Esophagus squamous epithelium (tissue), 5 donors: ENCODE measurements at places on chromosomes 2 and 18.

- DNase-seq: no peak
Measured at GRCh38 chr2:76599732-76600368, 889.1 kb upstream of the GCFC2 start.

DNA sequence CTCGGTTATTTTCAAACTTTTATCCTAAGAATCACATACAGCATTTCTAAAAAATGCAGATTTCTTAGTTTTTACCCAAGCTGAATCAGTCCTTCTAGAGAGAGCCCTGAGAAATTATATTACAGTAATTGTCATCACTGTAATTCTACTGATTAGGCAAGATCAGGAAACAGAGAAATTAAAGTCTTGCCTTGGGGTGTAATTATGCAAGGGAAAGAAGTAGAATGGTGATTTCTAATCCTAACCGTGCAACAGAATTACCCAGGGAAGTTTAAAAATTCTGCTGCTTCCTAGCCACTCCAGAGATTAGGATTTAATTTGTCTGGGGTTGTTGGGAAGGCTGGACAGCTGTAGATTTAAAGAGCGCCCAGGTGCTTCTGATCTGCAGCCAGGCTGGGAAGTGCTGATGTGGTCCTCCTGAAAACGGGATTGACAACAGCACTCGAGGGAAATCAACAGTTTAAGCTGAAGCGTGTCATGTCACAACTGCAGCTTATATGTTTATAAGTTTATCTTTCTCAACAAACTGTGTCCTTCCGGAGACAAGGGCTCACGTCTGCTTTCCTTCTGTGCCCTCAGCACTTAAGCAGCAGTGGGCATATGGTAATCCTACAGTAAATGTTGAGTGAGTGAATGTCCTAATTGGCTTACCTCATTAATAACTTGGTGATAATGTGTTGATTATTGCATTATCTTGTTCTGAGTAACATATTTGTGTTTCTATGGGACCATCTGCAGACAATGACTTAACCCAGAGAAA lies 671.9 kb upstream of the SOX11 start:
- no peak for DNase-seq

DNA sequence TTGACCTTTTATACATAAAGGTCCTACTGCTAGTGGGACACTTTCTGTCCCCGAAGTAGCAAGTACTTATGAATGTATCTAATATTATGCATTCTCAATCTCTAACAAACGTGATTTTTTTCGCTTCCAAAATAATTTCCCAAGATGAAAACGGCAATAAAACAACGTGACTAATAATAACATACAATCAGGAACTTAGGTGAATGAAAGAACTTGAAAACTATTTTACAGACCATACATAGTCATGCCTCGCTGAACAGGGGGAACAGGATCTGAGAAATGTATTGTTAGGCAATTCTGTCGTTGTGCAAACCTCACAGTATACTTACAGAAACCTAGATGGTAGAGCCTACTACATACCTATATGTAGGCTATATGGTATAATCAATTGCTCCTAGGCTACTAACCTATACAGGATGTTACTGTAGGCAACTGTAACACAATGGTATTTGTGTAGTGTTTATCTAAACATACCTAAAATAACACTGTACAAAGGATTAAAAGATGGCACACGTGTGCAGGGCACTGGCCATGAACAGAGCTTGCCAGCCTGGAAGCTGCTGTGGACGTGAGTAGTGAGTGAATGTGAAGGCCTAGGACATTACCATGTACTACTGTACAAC lies 2.5 kb downstream of the RTN4 start:
- no peak for DNase-seq

DNA sequence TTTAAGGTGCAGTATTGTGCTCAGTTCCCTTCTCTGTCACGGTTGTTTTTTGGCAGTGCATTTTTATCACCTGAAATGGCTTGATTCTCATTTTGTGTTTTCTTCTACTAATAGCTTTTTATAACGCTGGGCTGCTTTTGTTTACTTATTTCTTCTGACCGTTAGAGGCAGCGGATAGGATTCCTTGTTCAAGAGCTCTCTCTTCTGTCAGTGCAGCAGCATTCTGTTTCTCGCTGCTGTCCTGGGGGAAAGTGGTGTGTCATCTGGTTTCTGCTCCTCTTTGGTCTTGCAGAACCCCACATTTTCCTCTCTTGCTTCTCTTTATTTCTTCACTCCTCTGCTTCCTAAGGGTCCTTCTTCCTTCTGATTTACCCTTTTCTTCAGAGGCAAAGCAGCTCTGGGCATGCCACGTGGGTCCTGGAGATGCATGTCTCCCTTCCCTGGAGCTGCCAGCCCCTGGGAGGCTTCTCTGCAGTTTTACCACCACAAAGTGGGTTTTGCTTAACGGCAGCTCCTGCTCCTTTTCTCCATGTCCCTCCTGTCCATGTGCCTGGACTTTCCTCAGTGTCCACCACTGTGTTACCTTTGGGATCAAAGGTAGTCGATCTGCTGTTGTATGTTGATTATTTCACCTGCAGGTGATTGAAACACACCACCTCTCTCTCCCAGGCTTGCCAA lies 47.3 kb upstream of the SNTG2 start:
- DNase-seq: no peak

GRCh38 chr2:142629193-142629592 lies 248.3 kb upstream of the KYNU start:
- DNase-seq: no peak

DNA sequence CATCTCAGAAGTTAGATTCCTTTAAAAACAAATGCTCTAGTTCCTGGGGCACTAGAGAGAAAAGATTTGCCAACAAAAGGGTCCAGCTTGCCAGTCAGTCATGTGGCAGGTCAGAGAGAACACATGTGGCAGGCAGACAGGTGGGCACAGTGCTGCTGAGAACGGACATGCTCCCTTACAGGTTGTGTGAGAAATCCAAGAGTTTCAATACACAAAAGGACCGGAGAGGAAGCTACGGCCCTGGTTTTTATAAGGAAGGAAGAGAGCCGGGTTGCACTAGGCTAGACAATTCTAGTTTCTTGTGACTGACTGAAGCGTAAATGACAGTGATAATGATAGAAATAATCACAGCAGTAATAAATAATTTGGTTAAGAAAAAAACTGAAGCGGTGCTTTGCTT lies 18.3 kb downstream of the CDC42EP3 start:
- no peak for DNase-seq

DNA sequence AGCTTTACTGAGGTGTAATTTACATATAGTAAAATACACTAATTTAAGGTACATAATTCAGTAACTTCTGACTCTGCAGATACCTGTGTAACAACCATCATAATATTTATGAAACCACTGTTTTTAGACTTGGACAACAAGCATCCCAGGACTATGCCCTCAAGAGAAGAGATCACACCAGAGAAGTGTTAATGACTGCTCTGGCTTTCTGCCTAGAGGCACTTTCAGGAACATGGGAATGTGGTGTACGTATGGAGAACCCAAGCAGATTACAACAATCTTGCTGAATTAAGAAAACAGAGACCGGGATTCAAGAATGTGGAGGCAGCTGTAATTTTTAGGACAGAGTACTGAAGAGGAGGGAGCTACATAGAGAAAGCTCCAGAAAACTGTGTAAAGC lies 475.2 kb downstream of the LPIN1 start:
- DNase-seq: no peak

DNA sequence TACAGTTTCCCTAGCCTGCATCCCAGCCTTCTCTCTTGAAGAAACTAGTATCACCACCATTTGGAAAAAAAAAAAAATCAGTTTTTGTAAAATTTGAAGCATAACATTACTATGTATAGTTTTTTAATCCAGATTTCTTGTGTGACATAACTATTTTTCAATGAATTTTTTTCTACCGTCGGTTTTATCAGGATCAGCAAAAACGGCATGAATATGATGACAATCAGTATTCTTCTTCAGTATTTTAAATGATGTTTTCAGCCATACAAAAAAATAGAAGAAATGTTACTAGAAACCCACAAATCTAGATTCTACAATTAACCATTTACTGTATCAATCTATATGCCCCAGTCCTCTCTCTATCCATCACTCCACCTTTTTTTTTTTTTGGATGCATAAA lies 103.9 kb downstream of the MGAT5 start:
- DNase-seq: no peak

- no peak for DNase-seq
Measured at GRCh38 chr2:161134547-161135518, 25.4 kb upstream of the TANK start.

DNA sequence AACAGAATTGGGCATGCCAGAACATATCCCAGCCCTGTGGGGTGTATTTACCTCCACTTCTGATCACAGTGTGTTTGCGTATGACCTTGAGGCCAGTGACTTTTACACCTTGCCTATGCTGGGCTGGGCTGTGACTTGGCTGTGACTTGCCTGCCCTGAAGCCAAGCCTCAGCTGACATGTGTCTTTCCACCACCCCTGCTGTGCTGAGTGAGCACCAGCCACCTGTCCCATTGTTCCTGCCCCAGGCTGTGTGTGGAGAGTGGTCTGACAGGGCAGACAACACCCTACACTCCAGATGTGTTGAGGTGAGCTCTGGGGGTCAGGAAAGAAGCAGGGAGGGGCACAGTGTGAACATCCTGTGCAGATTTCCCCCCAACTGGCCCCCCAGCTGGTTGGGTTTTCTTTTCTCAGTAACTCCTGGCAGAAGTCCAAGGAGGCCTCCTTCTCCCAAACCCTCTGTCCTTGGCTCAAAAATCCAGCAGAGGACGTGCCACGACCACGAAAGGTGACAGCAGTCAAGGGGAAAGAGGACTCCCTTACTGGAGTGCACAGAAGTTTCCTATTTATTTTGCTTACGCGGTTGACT lies 5.1 kb upstream of the STEAP3 start:
- no peak for DNase-seq

DNA sequence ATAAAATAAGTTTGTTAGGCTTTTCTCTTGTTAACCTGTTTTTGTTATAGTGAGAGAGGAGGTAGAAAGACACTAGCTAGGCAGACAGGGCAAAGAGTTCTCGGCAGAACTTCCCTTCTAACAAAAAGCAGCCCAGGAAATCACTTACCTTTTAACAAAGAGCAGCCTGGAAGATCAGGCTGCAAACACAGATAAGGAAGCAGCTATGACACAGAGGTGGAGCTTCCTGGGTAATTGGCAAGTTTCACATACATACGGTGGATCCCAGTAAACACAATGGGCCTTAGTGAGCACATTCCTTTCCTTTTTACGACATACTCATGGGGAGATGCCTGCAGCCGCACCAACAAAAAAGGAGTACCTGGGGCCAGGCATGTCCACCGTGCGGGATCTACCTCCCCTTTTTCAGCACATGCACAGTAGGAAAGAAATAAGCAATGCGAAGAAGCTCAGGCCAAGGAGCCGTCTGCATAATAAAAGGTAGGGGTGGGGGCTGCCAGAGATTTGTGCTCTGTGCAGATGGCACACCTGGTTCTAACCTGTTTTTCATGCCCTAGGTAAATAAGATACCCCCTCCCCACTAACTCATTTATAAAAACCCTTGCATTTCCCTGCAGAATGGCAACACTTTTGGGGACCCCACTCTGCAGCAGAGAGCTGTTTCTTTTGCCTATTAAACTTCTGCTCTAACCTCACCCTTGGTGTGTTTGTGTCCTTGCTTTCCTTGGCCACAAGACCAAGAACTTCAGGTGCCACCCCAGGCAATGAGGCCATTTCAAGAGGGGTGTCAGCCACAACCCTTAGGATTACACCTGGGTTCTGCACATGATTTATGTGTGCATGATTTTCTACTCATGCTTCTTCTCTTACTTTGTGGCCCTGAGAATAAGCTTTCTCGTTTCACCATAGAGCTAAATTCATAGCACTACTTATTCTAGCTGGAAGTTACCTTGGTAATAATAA lies 26.5 kb downstream of the MDH1 start:
- no peak for DNase-seq

DNA sequence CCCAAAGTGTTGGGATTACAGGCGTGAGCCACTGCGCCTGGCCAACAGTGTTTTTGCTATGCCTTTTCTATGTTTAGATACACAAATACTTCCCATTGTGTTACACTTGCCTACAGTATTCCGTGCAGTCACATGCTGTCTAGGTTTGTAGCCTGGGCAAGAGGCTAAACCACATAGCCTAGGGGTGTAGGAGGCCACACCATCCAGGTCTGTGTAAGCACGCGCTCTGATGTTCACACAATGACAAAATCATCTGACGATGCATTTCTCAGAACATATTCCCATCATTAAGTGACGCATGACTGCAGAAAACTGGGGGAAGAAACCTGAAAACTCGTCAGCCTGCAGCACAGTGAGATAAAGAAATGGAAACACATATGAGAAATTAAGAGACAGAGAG lies 46.1 kb upstream of the TWIST2 start:
- DNase-seq: no peak

GRCh38 chr2:80028584-80028983 lies 276.0 kb downstream of the LRRTM1 start:
- DNase-seq: no peak

DNA sequence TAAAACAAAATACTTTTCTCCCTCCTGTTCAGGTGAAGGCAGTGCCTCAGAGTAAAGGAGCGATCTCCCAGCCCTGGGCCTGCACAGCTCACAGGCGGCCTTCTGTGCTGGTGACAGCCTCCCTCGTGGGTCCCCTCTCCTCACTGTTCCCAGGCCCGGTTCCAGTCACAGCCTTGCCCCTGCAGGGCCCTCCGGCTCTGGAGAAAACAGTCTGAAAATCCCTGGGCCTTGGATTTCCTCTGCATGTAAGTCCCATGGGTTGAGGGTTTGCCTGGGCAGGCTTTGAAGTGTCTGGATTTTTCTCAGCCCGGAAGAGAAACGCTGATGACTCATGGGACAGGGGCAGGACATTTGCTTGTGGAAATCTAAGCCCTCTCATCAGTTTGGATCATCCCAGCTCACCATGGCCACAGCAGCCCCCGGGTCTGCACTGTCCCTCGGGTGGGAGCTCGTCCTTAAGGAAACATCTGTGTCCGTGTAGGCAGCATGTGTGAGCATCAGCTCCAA lies 186.1 kb upstream of the RAB12 start:
- DNase-seq: no peak

DNA sequence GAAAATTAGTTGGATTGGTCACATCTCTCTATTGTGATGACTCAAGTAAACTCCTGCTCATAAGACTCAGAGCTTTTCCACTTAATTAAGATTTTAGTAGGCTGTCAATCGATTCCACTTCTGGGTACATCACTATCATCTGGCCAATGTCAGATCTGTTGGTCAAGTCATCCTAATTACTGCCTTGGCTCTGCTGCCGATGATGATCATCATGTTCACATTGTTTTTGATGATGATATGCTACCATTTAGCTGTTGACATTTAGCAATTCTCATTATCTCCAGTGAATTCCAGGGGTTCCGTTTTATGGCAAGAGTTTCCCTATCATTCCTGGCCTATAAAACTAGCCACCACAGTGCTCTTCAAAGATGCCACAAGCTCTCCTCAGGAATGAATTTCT lies 253.4 kb downstream of the IKZF2 start:
- no peak for DNase-seq
